ENCODE measurements at places on chromosomes 6 and 20. TPM values are rescaled to one million over a fixed set of nuclear protein-coding genes. Genes with fewer than 3 reads are reported as not detected.

DNA sequence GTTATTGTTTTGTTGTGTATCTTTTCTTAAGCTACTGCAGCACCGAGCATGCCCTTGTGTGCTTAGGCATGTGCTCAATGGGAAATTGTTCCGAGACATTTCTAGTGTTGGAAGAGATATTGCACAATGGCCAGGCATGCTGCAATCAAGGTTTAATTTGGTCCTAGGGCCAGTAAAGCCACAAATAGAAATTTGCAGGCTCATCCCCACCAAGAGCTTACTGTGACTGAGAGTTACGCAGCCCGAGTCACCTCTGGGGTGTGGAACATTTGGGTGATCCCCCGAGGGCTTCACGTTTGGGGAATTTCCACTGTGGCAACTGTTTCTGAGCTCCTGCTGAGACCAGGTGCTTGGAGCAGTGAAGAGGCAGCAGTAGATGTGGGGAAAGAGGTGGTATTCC lies 65.8 kb downstream of the ADTRP start:
- DNase-seq = peak; percentile 41

The C4B gene
- total RNA-seq = 0.62 TPM

The RRAGD gene
- 33.5 TPM for total RNA-seq

GRCh38 chr6:108363113-108363512 lies 68.3 kb downstream of the AFG1L start:
- DNase-seq = no peak

The POLR3F gene
- total RNA-seq = 20.3 TPM

DNA sequence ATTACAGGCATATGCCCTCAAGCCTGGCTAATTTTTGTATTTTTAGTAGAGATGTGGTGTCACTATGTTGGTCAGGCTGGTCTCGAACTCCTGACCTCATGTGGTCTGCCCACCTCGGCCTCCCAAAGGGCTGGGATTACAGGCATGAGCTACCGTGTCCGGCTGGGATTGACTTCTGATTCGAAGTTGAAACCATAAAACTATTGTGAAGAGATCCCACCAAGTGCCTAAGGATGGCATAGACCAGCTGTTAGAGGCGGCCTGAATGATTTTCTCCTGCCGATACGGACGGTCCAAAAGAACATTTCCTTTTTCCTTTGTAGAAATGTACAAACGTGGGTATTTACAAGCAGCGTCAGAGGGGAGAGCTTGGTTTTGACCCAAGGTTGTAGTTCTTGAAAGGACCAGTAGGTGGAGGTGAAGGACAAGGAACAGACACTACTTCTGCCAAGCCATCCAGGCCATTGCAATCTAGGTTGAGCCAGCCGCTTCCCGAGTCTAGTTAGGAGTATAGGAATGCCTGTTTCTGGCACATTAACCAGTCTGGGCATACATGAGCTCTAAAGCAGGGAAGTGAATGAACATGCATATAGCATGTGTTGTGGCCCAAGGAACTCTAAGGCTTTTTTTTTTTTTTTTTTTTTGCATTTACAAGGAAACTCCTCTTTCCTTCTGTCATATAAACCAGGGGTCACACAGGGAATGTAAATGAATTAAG lies 29.0 kb downstream of the MOCS3 start:
- peak; percentile 90 for DNase-seq

DNA sequence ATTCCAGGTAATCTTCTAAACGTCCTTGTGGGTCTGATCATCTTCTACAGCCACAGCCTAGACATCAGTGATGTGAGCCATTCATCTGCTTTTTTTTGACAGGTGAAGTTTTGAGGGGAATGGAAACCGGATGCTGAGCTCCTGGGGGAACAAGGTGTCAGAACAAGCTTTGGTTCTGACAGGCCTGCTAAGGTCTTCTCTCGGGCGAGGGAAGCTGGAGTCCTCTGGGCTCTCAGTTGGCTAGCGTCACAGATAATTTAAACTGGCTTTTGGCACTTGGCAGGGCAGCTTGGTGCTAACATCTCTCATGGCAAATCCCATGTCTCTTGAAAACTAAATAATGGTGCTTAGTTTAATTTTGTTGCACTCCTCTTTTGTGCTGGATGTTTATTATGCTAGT lies 8.4 kb upstream of the AIG1 start:
- no peak for DNase-seq

- peak; percentile 61 for DNase-seq
Observed at GRCh38 chr6:155341130-155341828, 27.0 kb upstream of the TFB1M start.

DNA sequence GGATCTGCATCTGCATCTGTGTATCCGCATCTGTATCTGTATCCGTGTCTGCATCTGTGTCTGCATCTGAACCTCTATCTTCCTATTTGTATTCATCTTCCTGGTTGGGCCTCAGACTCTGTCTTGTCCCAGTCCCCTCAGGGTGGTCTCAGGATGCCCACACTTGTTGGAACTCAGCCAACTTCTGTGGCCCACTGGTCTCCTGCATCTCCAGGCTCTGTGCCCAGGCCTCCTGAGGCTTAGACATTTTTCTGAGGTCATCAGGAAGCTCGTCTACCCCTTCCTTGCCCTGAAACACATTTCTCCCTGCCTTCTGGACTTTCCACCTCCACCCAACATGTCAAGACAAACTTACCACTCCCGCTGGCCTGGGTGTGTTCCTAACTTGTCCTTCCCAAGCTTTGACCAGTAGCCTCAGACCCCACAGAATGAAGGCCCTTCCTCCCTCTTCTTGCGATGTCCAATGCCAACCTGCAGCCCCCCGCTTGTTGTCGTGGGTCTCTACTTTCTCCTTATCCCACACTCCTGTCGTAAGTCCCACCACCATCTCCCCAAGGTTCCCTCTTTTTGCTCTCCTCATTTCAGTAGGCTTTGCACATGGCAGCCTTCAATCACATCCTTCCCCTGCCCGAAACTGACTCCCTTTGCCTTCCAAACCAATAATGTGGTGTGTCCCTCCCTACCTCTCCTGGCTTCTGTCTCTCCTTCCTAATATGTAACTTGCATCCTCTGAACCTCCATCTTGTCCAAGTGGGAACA lies 176.5 kb downstream of the DLL1 start:
- no peak for DNase-seq

GRCh38 chr6:165632194-165632593 lies 30.8 kb downstream of the PDE10A start:
- no peak for DNase-seq

DNA sequence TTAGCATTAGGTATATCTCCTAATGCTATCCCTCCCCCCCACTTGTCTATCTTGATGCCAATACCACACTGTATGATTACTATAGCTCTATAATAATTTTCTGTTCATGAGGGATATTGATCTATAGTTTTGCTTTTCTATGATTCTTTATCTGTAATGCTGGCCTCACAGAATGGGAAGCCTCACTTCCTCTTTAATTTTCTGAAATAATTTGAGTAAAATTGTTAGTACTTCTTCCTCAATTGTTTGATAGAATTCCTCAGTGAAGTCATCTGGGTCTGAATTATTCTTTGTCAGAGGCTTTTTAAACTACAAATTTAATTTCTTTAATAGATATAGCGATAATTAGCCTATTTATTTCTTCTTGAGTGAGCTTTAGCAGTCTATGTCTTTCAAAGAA lies 31.2 kb downstream of the SIRPD start:
- no peak for DNase-seq

- DNase-seq = no peak
Observed at GRCh38 chr6:163630572-163630971, 216.1 kb downstream of the QKI start.

The FLRT3 gene
- total RNA-seq = 4.0 TPM

The NMBR gene
- total RNA-seq = not detected

The MYLK2 gene
- 0.55 TPM for total RNA-seq

The ISM1 gene
- not detected for total RNA-seq

DNA sequence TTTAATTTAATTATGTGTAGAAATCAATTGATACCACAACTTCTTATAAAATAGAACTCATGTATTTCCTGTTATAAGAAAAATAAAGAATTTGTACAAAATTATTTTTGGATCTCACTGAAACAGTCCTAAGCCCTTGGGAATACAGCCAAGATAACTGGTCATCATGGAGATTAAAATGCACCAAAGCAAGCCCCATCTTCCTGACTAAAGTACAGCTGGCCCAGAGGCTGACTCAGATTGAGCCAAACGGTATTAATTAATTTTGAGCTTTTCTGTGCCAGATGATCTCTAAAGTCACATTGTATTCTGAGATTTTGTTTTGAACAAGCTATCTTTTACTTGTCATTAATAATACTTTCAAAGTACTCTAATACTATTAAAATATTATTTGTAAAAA lies 978.5 kb downstream of the TBC1D32 start:
- DNase-seq = peak; percentile 27
